ENCODE measurements at places on chromosomes 4 and X. TPM values are rescaled to one million over a fixed set of nuclear protein-coding genes. Genes with fewer than 3 reads are reported as not detected.

GRCh38 chr4:101259876-101260275, 87.5 kb downstream of the PPP3CA start:
- DNase-seq = no peak

- peak; percentile 30 for DNase-seq
Observed at GRCh38 chr4:83074086-83074704, 39.2 kb downstream of the COPS4 start.

GRCh38 chrX:139423186-139423585, 107.4 kb upstream of the F9 start:
- DNase-seq = no peak

AFP gene
- total RNA-seq = not detected

DNA sequence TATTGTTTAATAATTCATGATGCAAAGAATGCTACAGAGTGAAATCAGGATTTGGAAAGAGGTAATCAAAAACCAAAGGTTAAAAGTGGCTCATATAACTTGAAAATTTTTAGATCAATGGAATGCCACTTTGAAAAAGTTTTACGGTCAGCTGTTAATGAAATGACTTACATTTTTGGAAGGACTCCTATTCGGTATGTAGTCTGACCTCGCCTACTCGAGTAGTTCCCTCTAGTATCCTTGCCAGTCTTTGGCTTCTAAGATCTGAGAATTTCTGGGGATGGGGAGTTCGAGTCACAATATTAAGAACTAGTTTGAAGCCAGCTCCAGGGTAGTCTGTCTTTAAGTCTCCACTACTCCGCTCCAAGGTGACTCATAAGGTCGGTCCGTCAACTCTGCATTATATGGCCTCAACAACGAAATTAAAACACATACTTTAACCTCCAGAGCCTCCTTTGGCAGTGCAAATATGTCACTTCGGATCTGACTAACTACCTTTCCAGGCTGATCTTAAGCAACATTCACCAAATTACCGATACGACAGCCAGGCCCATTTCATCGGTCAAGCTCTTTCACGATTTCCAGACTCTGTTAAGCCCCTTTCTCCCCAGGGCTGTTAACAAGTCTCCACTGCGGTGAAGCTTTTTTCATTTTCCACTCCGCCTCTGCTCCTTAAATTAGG, 733 bp upstream of the NAA15 start:
- DNase-seq = peak; percentile 38

DNA sequence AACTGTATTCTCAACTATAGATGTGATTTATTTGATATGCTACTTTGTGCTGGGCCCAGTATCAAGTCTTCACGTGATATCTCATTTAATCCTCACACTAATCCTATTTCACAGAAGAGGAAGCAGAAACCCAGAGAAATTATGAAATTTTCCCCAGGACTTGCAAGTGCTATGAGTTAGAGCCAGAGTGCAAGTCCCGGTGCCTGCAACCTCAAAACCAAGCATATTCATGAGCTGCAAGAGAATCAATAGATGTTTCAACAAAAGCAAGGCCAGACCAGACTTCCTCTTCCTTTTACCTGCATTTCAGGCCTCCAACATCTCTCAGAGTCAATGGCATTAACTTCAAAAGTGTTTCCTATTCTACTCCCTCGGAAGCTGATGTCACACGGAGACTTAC, 92.2 kb upstream of the GATB start:
- no peak for DNase-seq

- DNase-seq = no peak
Observed at GRCh38 chr4:38663090-38663800, 754 bp upstream of the KLF3 start.

BGN gene
- 67.1 TPM for total RNA-seq

TMPRSS11B gene
- not detected for total RNA-seq

HEPH gene
- 205 TPM for total RNA-seq

MAGEA9B gene
- not detected for total RNA-seq

CENPVL1 gene
- not detected for total RNA-seq

DNA sequence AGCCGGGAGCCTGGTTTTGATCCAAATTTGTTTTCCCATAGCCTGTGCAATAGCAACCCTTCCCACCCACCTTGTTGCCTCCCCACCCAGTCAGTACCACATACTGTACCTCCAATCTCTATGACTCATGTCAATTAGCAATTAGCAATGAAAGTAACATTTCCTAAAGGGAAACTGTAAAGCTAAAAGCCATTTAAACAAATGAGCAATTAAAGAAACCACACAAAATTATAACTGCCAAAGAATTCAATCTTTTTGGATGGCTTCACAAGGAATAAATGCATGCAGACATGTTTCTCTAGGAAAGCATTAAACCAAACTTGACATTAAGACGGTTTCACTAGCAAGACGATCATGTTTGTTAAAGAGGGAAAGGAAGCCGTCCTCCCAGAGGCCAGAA, 169.0 kb upstream of the MAP3K15 start:
- no peak for DNase-seq

DNA sequence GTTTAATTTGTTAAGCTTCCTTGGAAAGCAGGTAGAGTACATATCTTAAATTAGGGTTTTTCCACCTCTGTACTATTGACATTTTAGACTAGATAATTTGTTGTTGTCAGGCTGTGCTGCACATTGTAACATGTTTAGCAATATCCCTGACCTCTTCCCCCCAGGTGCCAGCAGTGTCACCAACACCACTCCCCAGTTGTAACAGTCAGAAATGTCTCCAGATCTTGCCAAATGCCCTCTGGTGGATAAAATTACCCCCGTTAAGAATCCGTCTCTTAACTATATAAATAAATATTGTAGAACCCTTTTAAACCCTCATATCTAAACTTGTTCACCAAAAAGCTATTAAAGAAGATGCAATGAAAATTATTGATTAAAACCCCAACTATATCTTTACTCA, 161.5 kb downstream of the ARHGAP6 start:
- DNase-seq = no peak

DNA sequence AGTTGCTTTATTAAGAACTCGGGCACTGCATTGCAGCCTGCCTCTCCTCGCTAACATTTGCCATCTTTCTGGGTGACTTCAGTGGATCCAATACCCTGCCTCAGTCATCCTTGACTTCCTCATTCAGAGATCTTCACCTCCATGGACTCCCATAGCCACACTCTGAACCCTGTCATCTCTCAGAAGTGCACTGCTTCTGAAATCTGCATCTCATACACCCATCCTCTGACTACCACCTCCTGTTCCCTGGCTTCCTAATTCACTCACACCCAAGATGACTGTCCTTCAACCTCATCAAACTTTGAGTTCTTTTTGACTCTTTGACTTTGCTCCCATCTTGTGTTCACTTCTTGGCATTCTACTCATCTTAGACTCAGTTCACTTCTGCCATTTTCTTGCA, 25.3 kb upstream of the CYBB start:
- no peak for DNase-seq

CHIC1 gene
- 10.2 TPM for total RNA-seq

GRCh38 chr4:40258627-40259026, 61.8 kb downstream of the RHOH start:
- DNase-seq = no peak

Measured in transverse colon (tissue), 4 donors.